ENCODE measurements at places on chromosomes 5 and 9.

DNA sequence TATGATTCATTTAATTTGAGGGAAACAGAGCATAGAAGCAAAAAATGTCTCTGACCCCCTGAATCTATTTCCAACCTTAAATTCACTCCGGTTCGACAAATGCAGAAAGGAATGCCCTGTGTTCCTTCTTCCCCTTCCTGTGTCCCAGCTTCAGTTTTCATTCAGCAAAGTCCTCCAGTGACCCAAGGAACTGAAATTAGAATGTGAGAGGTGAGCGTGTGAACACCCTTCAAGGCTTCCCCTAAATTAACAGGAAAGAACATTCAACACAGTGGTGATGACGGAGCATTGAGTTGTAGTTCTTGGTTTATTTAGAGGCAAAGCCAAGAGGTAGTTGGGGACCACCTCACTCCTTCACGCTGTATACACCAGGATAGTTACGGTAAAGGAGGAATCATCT lies 97.6 kb upstream of the CTSL start:
- no peak for DNase-seq

DNA sequence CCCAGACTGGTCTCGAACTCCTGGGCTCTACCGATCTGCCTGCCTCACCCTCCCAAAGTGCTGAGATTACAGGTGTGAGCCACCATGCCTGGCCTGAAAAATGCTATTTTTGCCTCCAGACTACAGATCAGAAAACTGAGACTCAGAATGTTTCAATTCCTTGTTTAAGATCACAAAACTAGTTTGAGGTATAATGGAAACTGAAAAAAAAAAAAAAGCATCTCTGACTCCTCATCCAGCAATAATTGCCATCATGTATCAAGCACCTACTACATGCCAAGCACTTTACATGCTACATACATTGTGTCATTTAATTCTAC lies 35.6 kb downstream of the PLAC8L1 start:
- no peak for DNase-seq

GRCh38 chr9:26301046-26301445 lies 591.6 kb downstream of the CAAP1 start:
- no peak for DNase-seq

DNA sequence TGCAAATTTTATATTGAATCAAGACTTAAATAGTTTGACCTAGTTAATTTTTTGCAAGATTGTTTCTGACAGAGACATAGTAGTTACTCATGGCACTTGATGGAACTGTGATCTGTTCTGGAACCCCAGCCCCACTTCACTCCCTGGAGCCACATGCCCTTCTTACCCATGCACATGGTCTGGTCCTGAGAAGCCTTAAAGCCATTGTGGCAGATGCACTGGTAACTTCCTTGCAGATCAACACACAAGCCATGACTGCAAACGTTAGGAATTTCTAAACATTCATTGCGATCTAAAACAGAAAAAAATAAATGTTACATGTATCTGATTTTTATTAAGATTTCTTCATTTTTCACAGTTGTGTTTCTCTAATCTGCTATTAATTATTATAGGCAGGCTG lies 221.2 kb downstream of the SLC12A2 start:
- no peak for DNase-seq

- DNase-seq = no peak
Measured at GRCh38 chr5:146173597-146173996, 8.9 kb downstream of the LARS1 start.

DNA sequence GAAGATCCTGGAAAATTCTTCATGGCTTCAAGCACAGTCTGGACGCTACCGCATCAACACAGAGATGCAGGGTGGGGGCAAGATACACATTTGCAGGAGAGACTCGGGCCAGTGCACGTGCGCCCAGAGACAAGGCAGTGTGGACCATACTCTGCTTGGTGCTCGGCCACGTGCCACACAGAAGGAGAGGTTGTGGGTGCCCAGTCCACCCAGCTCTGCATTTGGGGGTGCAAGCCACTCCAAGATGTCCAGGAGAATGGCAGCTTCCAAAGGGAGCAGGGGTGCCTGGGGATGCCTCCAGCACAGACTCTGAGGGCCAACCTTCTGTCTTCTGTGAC lies 4.3 kb downstream of the NKD2 start:
- no peak for DNase-seq

DNA sequence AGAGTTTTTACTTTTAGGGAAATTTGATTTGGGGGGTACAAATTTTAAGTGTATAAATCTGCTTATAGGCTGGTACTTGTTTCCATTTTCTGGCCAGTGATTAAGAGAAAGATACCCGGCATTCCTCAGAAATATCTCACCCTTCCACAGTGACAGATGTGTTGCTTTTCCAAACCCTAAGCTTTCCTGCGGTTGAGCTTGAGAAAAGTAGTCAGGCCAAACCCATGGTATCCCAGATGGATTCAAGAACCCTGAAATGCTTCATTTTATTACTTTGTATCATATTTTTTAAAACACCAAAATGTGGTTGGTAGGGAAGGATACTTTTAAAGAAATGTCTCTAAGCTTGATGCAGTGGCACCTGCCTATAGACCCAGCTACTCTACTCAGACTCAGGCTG lies 23.5 kb downstream of the SPTAN1 start:
- no peak for DNase-seq

DNA sequence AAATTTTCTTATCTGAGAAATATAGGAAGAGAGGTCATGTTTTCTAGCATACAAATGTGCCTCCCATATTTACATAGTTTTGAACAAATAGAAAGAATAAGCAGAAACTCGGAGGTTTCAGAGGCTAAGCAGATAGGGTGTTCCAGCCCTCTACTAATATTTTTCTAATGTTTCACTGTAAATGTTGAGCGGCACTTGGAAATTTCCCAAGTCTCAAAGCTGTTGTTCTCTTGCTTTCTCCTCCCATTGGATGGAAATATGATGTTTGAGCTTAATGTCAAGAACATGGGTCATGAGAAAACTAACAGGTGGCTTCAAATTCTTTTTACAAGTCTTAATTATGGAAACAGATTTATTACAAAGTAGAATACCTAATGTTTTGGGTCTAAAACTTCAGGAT lies 5.1 kb downstream of the SPINK1 start:
- no peak for DNase-seq

DNA sequence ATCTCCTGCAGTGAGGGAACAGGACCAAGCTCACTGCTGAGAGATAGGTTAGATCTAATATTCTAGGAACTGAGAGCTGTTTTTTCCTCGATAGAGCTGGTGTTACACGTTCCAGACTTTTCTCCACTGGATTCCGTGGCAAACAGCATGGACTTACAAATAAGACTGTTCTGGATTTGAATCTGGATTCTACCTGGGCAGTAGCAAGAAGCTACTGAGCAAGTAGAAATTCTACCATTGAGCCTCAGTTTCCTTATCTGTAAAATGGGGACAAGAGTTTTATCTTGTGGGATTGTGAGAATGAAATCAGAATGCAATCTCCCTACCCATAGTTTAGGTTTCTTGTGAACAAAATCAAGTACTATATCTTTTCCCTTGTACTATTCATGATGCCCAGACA lies 238.7 kb upstream of the TRIM32 start:
- no peak for DNase-seq

DNA sequence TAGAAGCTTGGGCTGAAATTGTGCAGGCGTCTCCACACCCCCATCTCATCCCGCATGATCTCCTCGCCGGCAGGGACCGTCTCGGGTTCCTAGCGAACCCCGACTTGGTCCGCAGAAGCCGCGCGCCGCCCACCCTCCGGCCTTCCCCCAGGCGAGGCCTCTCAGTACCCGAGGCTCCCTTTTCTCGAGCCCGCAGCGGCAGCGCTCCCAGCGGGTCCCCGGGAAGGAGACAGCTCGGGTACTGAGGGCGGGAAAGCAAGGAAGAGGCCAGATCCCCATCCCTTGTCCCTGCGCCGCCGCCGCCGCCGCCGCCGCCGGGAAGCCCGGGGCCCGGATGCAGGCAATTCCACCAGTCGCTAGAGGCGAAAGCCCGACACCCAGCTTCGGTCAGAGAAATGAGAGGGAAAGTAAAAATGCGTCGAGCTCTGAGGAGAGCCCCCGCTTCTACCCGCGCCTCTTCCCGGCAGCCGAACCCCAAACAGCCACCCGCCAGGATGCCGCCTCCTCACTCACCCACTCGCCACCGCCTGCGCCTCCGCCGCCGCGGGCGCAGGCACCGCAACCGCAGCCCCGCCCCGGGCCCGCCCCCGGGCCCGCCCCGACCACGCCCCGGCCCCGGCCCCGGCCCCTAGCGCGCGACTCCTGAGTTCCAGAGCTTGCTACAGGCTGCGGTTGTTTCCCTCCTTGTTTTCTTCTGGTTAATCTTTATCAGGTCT lies at the start of gene C9orf72:
Gene C9orf72, minus strand, starts transcription at position 564 of the 716 bp plus-strand sequence. CDS start 6,361 bp downstream, outside the sequence.
- peak; percentile 46 for DNase-seq

DNA sequence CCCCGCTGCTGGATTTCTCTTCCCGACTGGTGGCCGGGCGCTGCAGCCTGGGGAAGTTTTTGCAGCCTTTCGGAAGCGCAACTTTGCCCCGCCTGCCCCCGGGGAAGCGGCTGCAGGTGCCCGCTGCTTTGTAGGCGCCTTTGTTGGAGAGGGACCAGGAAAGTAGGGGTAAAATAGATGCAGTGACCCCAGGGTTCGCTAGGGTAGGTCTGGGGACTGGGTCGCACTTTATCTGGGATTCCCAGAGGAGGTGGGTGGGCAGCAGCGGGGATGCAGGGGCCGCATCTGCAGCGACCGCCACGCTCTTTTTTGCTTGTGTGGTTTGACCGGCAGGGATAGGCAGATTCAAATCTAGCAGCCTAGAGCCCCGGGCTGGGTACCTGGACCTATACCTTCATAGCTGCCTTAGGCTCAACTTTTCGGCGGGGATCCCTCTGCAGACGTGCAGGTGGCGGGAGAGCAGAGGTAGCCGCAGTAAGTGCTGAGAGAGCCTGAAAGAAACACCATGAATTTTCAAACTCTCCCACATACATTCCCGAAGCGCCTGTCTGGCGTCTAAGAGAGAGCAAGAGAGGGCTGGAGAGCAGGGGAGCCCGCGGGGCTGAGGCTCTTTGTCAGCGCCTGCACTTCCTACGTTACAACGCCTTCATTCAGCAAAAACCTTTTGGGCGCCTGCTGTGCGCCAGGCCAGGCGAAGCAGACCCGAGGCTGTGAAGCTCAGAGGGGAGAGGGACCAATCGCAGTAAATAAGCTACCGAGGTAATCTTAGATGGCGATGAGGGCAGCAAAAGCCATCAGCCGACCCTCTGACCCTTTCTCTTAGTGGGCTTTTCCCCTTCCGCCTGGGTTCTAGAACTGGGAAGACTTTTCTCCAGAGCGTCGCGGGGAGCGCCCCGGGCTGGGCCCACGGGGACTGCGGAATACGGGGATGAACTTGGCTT lies 642 bp downstream of the SV2C start:
- DNase-seq = no peak

- no peak for DNase-seq
Measured at GRCh38 chr9:133050142-133050541, 11.6 kb upstream of the CEL start.

DNA sequence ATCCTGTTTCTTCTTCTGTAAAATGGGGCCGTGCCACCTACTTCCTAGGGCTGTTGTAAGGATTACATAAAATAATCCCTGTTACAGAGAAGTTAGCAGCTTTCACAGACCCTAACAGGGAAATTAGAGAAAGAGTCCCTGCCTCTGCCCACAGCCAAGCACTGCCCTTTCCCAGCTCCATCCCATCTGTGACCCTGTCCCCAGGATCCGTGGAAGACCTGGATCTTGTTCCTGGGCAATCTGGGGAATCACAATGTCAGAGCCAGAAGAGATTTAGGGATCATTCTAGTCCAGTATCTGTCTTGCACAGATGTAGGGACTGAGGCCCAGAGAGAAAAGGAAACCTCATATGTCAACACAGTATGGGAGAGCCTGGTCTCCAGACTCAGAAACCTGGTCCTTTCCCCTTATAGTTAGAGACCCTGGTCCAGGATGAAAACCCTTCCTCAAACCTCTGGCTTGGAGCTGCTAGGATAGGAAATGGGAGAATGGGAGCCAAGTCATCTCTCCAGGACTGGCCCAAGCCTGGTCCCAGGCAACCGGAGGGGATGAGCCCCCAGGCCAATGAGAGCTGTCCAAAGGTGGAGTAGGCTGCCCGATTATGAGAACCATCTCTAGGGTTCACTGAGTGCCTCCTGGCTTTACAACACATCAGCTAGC lies 12.5 kb downstream of the LHX6 start:
- DNase-seq = no peak

DNA sequence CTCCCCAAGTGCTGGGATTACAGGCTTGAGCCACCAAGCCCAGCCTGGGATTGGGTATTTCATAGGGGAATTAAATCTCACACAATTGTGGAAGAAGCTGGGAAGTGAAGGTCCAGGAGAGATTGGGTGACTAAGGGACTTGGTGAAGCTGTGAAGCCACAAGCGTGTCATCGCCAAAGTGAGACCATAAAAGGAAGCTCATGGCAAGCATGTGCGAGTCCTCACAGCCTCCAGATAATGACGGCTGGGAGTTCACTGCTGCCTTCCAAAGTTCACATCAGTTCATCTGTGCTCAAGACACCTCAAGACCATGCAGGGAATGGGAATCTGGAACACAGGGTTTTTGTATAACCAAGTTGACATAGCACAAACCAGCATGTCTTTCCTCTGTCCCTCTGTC lies 210.6 kb downstream of the MARCHF11 start:
- no peak for DNase-seq

- peak; percentile 79 for DNase-seq
Measured at GRCh38 chr9:128724744-128725211, 851 bp upstream of the ZDHHC12 start.

GRCh38 chr9:4508907-4509589 lies 18.8 kb downstream of the SLC1A1 start:
- DNase-seq = no peak

GRCh38 chr5:171555160-171555559 lies 135.7 kb downstream of the FGF18 start:
- no peak for DNase-seq

DNA sequence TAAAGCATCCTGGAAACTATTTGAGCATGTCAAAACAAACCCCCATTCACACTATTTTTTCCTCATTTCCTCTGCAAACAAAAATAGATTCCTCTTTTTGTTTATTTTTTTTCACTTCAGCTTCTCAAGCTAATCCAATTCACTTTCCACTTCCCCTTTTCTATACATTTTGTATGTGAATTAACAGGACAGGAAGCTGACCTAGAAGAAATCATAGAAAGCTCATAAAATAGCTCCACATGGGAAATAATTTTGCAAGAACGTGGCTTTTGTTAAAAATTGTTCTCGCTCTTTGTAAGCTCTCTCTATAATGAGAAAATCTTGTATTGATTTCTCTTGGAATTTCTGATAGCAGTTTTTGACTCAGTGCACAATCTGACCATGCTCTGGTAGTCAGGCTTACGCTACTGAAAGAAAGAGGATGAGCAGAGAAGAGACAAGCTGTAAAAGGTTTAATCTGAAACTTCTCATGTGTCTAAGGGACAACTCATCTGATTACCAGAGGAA lies 215.8 kb downstream of the ADAMTS12 start:
- no peak for DNase-seq

GRCh38 chr5:177154003-177154643 lies 20.6 kb downstream of the NSD1 start:
- DNase-seq = no peak

- no peak for DNase-seq
Measured at GRCh38 chr5:63233911-63234310, 655.3 kb downstream of the LRRC70 start.
